Activated CD4-positive, alpha-beta T cell treated with anti-CD3 and anti-CD28 coated beads, Interleukin-2, amount 50 U/mL, for 24 hours (primary cell): ENCODE measurements at places on chromosomes 4 and X.
A peak's percentile ranks its signal among the peaks of the same experiment; 100 is the strongest.

GRCh38 chr4:77044461-77045150 is 31.2 kb downstream of the CCNI start:
- peak; percentile 11 for DNase-seq

- no peak for DNase-seq
Observed at GRCh38 chr4:6341696-6342095, 72.0 kb downstream of the WFS1 start.

DNA sequence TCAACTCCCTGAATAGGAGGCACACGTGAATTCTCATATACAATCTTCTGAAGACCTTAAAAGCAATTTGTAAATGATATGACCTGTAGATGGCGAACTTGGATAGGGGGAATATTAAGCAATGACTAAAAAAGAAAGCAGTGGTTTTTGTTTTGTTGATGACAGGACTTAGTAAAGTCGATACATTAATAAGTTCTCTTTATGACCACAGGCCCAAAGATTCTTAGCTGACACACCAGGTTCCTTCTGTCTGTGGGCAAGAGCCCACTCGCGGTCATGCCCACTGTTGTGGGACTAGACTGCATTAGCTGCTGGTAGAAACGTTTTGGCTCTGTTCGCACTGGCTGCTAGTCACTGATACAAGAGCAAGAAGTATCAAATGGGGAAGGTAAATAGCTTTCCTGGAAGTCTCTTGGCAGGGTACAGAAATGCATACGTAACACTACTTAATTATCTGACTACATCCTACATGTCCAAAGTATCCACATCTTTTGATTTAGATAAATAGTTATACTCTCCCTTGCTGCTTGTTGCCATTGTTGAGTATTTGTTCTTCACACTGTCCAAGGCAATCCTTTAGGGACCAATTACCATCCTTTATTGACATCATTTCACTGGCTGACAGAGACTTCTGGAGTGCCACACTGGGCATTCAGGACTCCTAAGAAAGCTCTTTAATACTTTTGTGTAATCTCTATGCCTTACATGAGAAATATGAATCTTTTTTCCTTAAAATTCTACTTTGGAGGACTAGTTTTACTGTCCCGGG is 31.0 kb downstream of the ALPK1 start:
- DNase-seq = no peak

DNA sequence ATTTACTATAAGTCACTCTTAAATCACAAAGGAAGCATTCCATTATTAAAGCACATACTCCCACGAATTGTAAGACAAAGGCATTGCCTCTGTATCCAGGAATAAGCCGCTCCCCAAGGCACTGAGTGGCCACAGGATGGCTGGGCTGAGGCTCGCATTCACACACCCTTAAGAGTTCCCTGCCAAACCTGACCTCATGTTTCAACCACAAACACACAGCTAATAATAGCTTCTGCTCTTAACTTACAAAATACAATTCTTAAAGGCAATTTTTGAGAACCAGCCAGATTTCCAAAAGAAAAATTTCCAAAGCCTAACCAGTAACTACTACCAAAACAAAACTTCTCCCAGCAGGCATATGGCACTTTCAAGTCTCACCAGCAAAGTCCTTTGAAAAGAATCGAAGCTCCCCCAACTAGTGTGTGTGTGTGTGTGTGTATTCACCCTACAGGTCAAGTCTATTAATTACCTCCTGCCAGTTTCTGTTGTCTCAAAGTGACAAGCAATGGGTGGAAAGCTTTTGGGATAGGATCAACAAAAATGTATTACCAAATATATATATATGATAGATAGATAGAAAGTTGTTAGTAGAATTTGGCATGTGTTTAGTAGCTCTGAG is 36.0 kb downstream of the ARHGAP6 start:
- no peak for DNase-seq

DNA sequence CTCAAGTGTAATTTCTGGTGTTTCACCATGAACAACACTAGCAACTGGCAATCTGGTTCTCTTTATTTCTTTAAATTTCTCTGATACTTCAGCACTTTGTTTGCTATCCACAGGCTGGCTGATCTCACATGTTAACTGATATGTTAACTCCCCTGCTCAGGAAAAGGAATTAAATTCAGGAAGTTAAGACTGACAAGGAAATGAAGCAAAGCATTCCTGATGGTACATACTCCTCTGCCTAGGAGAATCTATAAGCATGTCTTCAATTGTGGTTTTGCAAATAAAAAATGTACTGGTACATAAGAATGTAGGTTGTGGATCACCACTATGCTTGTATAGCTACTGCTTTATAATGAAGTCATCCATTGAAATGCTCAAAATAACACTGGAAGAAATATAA is 1119.2 kb upstream of the INTU start:
- DNase-seq = no peak
